ENCODE measurements at places on chromosomes 16 and 17.

GRCh38 chr16:15765880-15766279 is 90.9 kb downstream of the MYH11 start:
- no peak for DNase-seq

- DNase-seq, result no peak
Measured at GRCh38 chr16:72956124-72957064, 91.5 kb downstream of the ZFHX3 start.

DNA sequence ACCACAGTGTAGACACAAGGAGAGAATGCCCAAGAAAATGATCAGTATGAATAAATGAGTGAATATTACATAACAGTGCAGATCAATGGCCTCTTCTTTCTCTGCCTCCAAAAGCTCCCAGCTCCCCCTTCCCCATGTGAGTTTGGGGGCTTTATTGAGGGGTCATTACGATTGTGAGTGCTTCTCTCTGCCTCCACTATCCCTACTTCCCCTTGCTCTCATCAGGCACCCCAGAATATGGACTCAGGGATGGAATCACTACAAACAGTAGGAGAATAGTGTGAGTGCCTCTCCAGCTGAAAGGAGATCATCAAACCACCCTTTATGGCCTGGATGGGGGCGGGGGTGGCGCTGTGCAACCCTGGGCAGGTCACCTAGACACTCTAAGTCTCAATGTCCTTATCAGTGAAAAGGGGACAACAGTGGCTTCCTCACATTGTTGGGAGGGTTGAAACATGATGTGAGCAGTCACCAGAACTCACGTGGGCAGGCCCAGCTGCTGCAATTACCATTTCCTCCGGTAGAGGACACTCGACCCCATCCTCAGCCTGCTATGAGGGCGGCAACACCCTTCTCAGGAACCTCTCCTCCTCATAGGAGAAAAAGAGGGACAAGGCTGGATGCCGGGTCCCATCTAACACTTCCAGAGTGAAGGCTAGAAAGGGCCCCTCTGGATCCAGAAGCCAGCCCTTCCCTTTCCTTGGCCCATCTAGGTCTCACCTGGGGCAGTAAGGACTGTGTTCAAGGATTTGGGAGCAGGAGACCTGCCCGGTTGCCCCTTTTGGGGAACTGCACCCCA is 2.1 kb upstream of the EPOP start:
- DNase-seq, result peak; percentile 90

DNA sequence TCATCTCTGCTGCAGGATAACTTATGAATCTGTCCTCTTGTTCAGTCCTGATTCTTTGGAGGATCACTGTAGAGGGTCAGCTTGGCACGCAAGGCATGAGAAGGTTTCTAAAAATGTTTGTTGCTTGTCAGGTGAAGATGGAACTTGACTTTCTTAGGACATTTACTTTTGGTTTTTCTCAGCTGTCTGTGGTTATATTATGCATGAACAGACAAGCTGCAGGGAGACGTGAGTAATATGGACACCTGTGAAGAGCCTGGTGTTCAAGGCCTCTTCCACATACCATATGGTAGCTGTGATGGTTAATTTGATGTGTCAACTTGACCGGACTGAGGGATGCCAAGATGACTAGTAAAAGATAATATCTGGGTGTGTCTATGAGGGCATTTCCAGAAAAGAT is 270.2 kb upstream of the CPHXL start:
- DNase-seq, result no peak

DNA sequence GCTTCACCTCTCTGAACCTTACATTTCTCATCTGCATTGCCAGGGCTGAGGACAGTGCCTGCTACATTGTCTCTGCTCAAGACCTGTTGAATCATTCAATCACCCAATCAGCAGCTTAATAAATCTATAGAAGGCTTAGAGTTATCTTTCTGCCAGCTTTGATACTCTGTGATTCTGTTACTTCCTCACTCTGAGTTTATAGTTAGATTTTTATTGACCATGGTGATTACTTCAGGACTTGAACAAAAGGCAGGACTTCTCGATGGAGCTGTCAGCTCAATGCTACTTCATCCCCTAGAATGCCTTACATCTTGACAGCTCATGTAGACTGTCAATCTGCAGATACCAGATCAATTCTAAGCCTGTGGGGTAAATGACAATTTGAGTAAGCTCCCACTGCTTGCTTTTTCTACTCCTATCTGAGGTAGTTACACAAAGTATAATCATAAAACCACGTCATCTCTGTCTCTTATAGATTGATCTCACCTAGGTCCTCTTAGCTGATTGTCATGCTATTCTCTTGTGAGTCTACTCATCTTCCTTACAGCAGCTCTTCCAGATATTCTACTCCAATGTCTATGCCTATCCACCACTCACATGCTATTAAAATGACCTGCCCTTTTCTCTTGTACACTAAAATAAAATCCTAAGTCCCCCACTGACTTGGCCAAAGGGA is 318.3 kb upstream of the CA10 start:
- DNase-seq, result no peak

DNA sequence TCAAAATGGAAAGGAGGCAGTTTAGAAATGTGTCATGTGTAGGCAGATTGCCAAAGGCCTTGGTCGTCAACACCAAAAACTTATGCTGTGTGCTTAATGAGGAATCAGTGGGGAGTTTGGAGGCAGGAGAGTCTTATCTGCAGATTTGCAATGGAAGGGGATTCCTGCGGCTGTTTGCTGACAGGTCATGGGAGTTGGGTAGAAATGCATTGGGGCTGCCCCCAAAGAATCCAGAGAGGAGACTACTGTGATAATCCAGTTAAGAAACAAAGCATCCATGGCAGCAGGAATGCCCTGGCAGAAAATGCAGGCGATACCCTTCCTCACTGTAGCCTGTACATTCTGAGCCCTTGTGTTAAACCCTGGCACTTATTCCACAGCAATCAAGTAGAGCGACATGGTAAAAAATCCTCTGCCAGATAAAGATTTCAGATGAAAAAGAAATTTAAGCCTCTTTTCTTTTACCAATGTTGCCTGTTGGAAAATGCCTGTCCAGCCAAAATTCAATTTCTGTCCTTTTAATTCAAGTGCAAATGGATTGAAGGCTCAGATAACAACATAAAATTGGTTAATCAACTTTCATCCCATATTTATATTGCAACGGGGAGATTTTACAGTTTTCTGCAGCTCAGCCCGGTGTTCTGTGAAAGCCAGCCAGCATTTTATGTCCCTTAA is 491.0 kb upstream of the CDH5 start:
- no peak for DNase-seq

DNA sequence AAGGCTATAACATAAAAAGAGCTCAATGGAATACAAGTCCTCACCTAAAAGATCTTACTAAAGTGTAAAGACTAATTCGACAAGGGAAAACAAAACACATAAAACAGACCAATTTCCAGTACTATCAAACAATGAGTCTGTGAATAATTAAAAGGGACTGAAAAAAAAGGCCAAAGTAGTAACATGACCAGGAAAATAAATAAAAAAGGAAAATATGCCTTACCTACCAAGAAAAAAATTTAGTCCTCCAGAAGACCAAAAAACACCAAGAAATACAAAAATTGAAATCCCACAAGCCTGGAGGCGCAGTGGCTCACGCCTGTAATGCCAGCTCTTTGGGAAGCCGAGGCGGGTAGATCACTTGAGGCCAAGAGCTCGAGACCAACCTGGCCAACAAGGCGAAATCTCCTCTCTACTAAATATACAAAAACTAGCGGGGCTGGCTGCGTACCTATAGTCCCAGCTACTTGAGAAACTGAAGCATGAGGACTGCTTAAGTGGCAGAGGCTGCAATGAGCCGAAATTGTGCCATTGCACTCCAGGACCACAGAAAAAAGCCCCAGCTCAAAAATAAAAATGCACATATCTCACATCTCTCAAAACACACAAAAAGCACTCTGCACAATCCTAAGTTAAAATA is 60.8 kb downstream of the TEX14 start:
- DNase-seq, result no peak

DNA sequence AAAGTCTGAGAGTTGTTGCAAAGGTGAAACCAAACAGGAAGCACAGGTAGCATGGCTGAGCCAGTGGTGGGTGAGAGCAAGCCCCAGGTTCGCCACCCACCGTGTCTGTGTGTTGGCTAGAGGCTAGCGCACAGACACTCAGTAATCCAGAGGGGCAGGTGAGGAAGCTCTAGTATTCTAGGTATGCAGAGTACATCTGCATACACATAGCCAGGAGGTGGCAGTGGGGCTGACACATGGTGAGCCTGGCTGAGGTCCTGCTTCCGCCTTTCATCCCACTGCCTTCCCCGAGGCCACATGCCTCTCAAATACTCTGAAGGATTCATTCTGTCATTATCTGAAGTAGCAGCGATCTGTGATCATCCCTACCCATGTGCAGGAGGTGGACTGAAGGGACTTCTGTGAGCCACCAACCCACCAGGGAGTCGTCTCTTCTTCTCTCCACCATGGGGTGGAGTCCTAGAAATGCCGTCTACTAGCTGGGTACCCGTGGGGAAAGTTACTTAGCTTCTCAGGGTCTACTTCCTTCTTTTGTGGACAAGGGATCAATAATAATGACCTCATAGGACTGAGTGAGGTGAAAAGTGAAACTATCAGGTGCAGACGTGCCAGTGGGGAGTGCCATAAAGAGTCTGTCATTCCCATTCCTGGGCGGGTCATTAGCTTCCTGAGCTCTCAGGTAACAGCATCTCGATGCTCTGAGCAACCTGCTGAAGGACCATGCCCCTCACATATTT is 36.0 kb upstream of the ICAM2 start:
- no peak for DNase-seq

GRCh38 chr17:18119938-18120337 is 11.4 kb downstream of the MYO15A start:
- peak; percentile 52 for DNase-seq

DNA sequence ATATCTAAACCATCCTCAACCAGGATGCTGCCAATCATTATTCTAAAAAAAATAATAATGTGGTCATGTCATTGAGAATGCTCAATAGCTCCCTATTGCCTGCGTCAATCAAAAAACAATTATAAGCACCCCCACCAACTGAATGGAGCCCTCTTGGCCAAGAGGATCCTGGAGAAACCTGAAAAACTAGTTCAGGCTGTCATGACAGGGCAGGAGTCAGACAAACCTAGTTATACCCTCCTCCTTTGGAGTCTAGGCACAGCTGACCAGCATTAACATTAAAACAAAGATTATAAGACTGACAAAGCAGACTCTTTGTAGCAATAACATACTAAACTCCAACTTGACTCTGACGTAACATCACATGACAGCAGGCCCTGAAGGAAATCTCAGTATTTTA is 119.2 kb upstream of the CCL2 start:
- DNase-seq, result no peak

DNA sequence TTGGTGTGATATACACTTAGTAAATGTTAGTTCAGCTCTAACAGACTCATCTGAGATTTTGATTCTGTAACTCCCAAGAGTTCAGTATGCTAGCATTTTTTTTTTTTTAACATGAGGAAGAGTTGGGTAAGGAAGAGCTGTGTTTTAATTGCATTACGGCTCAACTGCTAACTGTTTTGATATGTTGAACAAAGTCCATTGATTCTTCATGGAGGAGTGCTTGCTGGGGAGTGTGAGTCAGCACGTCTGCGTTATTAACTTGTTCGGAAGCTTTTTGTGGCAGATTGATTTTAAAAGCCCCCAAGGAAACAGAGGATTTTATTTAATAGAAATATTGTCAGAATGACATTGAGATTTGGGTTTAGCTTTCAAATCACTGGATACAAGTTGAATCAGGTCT is 45.8 kb downstream of the PITPNC1 start:
- no peak for DNase-seq

DNA sequence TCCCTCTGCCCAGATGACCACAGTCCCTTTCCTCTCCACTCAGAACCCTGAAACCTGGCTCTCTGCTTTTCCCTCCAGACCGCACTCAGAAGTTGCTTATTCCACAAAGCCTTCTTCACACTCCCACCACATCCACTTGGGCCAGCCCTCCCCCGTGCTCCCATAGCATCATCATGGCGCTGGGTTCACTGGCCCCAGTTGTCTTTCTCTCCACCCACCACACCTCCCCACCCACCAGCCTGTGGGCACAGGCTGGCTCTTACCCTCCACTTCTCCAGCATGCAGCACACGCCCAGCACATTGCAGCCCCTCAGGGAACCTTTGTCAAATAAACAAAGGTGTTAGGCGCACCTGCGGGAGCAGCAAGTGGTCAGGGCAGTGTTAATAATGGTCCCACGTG is 130.0 kb downstream of the KATNIP start:
- DNase-seq, result no peak

GRCh38 chr17:4818276-4818675 is 11.3 kb downstream of the PLD2 start:
- DNase-seq, result no peak

- no peak for DNase-seq
Measured at GRCh38 chr16:87435372-87436224, 43.5 kb downstream of the MAP1LC3B start.

GRCh38 chr17:69908626-69909368 is 166.2 kb upstream of the KCNJ16 start:
- no peak for DNase-seq

- DNase-seq, result no peak
Measured at GRCh38 chr16:83830091-83830768, 22.5 kb downstream of the HSBP1 start.

GRCh38 chr17:33033176-33033575 is 41.5 kb downstream of the SPACA3 start:
- DNase-seq, result no peak

DNA sequence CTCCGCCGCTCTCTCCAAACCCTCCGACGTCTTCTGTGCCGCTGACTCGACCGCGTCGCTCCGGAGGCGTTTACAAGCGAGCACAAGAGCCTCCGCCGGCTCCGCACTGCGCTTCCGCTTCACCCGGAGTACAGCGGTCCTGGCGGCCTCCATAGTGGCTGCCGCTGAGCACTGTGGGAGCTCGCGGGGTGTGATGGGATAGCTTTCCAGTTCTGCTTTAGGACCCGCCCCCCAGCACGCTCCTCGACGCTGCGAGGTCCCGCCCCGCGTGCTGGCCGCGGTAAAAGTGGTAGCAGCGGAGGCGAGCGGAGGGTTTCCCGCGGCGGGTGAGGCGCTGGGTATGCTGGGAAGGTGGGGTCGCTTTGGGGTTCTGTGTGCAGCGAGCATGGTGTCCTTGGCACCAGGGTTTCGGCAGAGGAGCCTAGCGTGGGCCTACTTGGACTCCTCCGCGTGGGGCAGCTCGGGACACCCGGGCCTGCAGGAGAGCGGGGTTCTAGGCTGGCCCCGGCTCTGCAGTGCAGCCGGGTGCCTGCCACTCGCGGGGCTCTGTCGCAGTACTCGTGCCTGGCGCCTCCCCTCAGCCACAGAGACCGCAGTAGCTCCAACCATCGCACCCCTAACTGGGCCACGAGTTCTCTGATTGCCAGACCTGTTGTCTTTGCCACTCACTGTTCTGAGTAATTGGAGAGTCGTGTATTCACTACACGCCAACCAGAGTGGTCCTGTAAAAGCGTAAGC is at the start of the genes PRMT7 and SLC7A6OS:
Gene PRMT7 (plus strand): TSS at position 246 of the 738 bp plus-strand sequence. CDS start 4,961 bp downstream, outside the sequence.
Gene SLC7A6OS (minus strand): TSS at position 173 of the 738 bp plus-strand sequence. CDS start 20 bp downstream, at position 153.
- DNase-seq, result peak; percentile 95

DNA sequence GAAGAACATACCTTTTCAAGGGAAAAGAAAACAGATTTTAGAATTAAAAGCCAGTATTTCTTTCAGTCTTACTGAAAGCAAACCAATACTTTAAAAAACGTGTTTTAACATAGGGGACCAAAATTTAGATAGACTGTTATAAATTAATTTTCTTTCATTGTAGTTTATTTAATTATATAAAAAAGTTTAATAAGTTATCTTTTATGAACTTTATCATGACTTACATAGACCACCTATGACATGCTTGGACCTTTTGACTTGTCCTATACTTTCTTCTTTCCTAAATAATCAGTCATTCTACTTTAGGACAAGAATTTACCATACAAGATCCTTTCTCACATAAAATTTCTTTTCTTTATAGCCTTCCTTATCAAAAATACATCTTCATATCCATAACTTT is 102.0 kb upstream of the HAS3 start:
- no peak for DNase-seq

GRCh38 chr17:49914096-49914490 is 54.9 kb upstream of the DLX4 start:
- DNase-seq, result no peak

GRCh38 chr16:67036323-67036741 is 7.4 kb downstream of the CBFB start:
- DNase-seq, result no peak
